ENCODE measurements at places on chromosomes 7 and 10.

DNA sequence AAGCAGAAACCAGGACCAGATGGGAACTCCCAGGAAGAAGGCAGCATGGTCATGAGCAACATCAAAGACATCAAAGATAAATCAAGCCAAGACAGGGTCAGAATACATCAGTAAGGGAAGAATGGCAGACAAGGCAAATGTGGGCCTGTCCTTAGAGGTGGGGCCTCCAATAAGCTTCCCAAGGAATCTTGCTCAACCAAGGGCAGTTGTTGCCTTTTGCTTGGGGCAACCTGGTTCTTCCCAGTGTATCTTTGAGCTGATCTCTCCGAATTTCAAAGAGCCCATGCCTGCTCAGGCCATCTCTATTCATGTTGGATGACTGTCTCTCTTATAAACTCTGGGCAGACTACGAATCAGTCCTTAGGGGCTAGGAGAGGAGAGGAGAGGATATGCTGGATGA is 68.4 kb upstream of the HABP2 start:
- DNase-seq, result no peak

DNA sequence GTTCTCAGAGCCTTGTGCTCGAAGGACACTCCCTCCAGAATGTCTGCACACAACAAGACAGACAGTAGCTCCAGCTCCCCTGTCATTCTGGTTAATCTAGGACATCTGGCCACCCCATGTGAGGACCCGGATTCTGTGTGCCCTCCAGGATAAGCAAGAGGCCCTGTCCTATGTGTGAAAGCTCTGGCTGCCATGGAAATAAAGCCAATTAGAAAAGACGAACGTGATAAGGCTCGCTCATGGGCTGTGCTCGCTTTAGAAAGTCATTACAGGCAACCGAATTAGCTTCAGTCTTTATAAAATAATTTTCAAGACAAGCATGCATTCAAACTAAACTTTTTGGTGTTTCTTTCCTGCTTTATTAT is 263.4 kb downstream of the INHBA start:
- no peak for DNase-seq

DNA sequence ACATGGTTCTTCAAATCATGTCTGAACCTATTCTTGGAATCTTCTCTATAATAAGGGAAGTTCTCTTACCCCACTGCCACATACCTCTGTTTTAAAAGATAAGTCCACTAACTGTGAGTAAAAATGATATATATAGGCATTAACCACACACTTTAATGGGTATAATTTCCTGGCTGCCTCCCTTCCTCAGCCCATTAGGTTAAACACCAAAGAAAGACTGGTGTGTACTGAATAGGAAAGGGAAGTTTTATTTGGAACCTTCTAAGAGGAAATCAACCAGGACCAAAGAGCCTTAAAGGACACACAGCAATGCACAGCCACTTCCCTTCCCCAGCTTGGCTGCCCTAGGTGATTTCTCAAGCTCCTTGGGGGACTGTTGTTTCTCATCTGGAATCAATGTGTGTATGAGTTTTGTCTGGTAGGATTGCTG is 5.0 kb upstream of the WBP1L start:
- DNase-seq, result no peak

DNA sequence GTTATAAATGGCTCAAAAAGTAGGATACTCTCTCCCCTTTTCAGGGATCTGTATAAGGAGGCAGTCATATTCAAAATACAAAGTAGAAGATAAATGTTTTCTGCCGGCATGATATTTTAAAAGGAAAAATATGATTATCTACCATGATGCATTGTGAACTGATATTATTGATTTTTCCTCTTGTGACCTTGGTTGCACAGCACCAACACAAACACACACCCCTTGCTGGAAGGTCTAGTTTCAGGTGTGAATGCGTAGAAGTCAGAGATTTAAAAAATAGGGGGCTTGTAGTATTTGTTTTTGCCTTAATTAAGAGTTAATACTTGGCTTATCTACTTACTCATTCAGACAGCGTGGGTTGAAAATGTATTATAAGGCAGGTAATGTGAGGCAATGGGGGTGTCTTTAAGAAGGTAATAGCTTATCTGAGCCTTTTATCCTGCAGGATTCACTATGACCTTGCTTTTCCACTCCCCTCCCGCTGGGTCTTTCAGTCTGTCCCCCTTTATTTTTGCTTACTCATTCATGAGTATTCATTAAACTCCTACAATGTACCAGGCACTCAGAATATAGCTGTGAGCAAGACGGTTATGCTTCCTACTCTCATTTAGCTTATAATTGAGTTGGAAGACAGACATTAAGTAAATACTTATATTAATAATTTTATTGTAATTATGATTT is 390.6 kb downstream of the SDK1 start:
- no peak for DNase-seq

- no peak for DNase-seq
Observed at GRCh38 chr10:49231086-49231820, 43.1 kb upstream of the TMEM273 start.

GRCh38 chr7:44580945-44581878 is 819 bp downstream of the TMED4 start:
- DNase-seq, result no peak

DNA sequence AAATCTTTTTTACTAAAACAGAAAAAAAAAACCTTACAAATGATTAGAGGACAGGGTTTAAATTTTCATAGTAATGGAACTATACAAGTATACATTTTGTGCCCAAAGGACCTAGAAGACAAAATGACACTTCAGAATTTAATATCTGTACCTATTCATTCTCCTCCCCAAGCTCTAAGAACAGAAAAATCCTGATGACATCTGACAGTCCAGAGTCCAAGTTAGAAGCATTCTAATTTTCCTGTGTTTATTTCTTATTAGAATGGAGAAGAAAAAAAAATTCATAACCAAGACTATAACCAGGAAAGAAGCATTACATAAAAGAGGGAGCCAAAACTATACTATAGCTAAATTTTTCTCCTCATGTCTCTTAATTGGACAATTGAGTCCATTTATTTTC is 138.9 kb upstream of the SLC13A1 start:
- no peak for DNase-seq

- no peak for DNase-seq
Observed at GRCh38 chr7:147478796-147479195, 1111.8 kb upstream of the C7orf33 start.

DNA sequence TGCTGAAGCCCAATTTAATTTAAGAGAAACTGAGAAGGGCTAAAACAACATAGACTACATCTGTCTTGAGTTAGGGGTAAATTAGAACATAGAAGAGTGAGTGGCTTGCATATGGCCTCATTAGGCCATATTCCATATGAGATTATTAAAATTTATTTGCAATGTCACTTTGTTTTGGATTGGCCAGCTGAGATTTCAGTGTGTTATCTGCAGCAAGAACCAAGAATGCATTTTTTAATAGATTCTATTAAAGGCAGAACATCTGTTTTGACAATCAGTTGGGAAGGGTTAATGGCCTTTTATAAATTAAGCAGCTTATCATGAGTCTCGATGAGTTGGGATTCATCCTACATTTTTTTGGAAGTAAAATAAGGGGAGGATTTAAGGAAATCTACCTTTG is 236.2 kb downstream of the DGKB start:
- no peak for DNase-seq

GRCh38 chr7:12670000-12670729 is 17.3 kb upstream of the ARL4A start:
- DNase-seq, result no peak

DNA sequence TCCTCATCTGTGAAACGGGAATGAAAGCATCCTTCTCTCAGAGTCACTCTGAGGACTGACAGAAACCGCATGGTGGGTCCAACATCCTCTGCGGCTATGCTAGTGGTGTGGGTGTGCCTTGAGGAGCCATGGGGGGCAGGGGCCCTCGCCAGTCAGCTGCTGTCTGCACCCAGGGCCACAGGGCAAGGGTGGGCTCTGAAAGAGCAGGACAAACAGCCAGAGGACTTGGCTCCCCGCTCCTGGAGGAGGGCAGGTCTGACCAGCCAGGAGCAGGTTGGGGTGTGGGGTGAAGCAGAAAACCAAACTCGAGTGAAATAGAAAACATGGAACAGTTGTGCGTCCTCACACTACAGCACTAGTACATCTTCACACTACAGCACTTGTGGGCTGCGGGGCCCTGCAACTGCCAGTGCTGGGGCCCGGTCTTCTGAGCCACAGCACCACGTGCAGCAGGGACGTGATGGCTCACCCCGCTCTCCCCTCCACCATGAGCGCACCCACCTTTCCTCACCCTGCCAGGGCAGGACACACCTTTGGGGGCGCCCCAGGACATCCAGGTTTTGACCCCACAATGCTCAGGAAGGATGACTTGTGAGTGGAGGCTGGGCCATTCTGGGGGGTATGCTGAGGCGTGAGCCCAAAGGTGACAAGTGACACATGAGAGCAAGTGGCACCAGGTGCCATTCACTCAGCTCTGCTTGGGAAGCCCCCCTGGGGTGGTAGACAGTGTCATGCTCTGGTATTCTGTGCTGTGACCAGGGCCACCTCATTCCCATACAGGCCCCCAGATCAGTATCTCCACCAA is 96.1 kb upstream of the RET start:
- no peak for DNase-seq

- no peak for DNase-seq
Observed at GRCh38 chr10:69803809-69804208, 2.1 kb downstream of the COL13A1 start.
